ENCODE measurements at places on chromosomes 13 and 19. TPM values are rescaled to one million over a fixed set of nuclear protein-coding genes. Genes with fewer than 3 reads are reported as not detected.
A peak's percentile ranks its signal among the peaks of the same experiment; 100 is the strongest.

The CACNG8 gene
- not detected for total RNA-seq

The GJB2 gene
- total RNA-seq = 393 TPM

The FAM216B gene
- not detected for total RNA-seq

The ERCC2 gene
- total RNA-seq = 32.1 TPM

The CBY2 gene
- not detected for total RNA-seq

The ZNF154 gene
- 3.4 TPM for total RNA-seq

The PLEKHJ1 gene
- total RNA-seq = 55.8 TPM

DNA sequence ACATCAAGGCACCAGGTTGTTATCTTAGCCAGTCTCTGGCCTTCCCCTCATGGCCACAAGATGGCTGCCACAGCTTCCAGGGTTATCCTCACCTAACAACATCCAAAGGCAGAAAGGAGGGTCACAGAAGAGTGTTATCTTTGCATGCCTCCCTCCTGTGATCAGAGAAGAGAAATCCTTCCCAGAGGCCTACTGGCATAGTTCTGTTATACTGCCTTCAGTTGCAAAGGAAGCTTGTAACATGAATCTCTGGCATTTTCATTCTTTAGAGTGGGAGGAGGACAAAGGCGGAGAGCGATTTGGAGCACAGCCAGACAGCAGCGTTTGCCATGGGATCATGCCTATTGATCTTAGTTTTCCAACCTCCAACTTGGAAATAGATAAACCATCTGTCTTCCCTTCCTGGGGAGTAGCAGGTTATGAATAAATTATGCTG, 135.7 kb downstream of the DNAJC15 start:
- no peak for DNase-seq

DNA sequence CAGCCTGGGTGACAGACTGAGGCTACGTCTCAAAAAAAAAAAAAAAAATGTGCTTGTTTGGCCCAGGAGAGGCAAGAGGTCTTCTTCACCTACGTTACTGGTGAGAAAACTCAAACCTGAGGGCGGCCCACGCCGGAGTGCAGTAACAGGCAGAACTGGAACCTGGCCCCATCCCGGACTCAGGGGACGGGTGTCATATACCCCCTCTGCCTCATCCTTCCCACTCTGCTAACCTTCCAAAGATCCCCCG, 414 bp upstream of the ADAT3 start:
- no peak for DNase-seq

- DNase-seq = no peak
These were observed 7.6 kb downstream of the AKT2 start for GRCh38 chr19:40277356-40278059.

DNA sequence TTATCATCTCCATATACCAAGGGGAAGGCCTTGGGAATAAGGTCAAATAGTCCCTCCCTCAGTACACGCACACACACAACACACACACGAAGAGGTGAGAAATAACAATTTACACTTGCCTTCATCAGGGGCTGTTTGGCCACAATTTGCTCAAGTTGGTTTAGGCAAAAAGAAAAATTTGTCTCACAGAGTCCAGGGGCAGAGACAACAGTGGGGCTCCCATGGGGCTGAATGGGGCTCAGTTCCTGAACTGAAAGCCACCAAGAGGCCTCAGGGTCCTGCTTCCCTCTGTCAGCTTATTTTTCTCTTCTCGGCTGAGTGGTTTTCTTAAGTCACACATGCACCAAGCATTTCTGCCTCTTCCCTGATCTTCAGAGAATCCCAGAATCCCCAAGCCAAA, 35.5 kb downstream of the PCDH8 start:
- no peak for DNase-seq

GRCh38 chr19:29685326-29685725, 20.1 kb downstream of the PLEKHF1 start:
- no peak for DNase-seq

DNA sequence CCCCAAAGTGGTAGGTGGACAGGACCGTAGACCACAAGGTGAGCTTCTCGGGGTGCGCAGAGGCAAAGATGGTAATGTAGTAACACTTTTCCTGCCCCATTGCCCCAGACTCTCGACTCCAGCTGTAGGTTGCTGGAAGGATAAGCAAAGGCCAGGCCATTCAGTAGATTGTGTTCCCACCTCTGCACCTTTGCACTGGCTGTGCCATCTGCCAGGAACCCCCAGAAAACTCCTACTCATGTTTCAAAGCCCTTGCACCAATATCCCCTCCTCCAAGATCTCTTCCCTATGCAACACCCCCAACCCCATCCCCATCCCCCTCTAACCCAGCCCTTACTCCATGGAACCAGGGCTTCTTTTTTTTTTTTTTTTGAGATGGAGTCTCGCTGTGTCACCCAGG, 18.3 kb downstream of the IL12RB1 start:
- no peak for DNase-seq

- no peak for DNase-seq
These were observed 147.2 kb upstream of the ZNF536 start for GRCh38 chr19:30224689-30225606.

DNA sequence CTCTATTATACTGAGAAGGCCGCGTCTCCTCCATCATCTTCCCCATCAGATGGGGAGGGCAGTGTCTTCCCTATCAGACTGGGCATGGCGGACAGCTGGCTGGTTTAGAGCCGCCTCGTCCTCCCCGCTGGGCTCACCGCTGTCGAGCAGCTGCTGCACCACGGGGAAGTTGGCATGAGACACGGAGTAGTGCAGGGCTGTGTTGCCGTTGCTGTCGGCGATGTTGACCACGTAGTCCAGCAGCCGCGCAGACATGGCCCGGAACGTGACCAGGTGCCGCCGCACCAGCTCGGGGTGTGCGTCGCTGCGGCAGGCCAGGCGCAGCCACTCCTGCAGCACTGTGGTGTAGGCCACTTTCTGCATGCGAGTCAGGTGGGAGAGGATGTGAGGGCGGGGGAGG, 18.8 kb upstream of the SPC24 start:
- no peak for DNase-seq

GRCh38 chr13:79703772-79704171, 222.8 kb downstream of the NDFIP2 start:
- DNase-seq = no peak

DNA sequence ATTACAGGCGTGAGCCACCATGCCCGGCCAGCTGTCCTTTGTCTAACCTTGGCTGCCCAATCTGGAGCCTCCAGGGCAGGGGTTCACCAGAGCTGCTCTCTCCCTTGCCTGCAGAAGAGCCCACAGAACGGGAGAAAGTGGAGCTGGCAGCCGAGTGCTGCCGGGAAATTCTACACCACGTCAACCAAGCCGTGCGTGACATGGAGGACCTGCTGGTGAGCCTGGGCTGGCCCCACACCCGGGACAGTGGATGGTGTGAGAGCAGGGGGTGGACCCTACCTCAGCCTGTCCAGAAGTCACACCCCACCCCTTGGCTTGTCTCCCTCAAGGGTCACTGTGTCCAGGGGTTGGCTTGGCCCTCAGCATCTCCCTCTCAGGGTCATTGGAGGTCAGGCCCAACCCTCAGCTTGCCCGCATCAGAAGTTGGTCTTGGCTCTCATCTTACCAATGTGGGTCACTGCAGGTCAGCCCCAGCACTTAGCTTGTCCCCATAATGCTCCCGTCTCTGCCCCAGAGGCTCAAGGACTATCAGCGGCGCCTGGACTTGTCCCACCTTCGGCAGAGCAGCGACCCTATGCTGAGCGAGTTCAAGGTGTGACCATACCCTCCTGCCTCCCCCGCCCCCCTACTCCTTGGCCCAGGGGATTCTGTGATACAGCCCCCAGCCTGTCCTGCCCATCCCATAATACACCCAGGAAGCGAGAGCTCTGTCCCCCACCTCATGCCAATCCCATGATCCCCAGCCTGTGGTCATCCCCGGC, 20.4 kb downstream of the ARHGEF1 start:
- no peak for DNase-seq

- no peak for DNase-seq
These were observed 46.6 kb upstream of the NFIC start for GRCh38 chr19:3319643-3320353.

GRCh38 chr13:41880966-41881365, 79.9 kb downstream of the VWA8 start:
- DNase-seq = no peak

DNA sequence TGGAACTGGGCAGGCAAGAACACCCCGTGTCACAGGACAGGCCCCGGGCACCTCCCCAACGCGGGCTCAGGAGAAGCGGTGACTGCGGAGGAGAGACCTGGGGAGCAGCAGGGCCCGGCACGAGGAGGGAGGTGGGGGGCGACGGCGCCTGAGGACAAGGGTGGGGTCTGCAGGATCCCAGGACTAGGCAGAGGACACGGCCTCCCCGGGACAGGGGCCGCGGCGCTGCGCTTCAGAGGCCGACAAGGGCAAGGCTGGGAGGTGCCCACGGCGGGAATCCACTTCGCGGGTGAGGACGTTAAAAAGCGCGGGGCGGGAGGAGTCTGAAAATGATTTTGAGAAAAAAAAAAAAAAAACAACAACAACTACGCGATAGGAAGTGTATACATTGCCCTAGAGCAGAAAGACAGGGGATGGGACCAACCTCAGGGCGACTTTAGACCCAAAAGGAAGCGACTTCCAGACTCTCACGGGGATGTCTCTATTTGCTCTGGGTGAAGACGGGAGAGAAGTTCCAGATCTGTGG, 44.9 kb downstream of the ZNF611 start:
- peak; percentile 21 for DNase-seq

Data from foreskin keratinocyte (primary cell).